A549 treated with ZK216348 at 1 μM for 4 hours (cell line): ENCODE measurements at places on chromosomes 7 and 10. TPM values are rescaled to one million over a fixed set of nuclear protein-coding genes. Genes with fewer than 3 reads are reported as not detected.

IRF5 gene
- total RNA-seq = 11.4 to 16.7 TPM (median 13.6 TPM) in 5 replicates

GDF2 gene
- total RNA-seq = not detected in 5 replicates

PPP1R9A gene
- total RNA-seq = 2.4 to 5.8 TPM (median 3.9 TPM) in 5 replicates

ADRB1 gene
- 0.70 to 1.4 TPM (median 1.2 TPM) in 5 replicates for total RNA-seq

ZNHIT1 gene
- total RNA-seq = 63.7 to 98.7 TPM (median 88.6 TPM) in 5 replicates

LIPN gene
- not detected in 5 replicates for total RNA-seq

CRYGN gene
- total RNA-seq = not detected in 5 replicates

INTS15 gene
- 21.5 to 28.4 TPM (median 25.4 TPM) in 5 replicates for total RNA-seq

SFRP5 gene
- total RNA-seq = 1.5 to 2.4 TPM (median 1.9 TPM) in 5 replicates

RPS24 gene
- 2,786 to 5,307 TPM (median 3,084 TPM) in 5 replicates for total RNA-seq

PNLIPRP2 gene
- total RNA-seq = 0.12 TPM in 1 of 5 replicates, not detected in the others

FAM25A gene
- not detected in 5 replicates for total RNA-seq

NXPH1 gene
- total RNA-seq = not detected in 5 replicates

ACSL5 gene
- 0.18 to 0.43 TPM (median 0.21 TPM) in 5 replicates for total RNA-seq

PDGFA gene
- total RNA-seq = 27.8 to 37.6 TPM (median 31.2 TPM) in 5 replicates

IL15RA gene
- 2.2 to 4.0 TPM (median 3.3 TPM) in 5 replicates for total RNA-seq

PTTG1IP2 gene
- total RNA-seq = not detected in 5 replicates
